ENCODE measurements at places on chromosomes 4 and X.

- no peak for DNase-seq
These were observed 391.2 kb downstream of the ANKRD50 start for GRCh38 chr4:124321364-124321763.

- peak; percentile 63 for DNase-seq
These were observed 45.6 kb downstream of the SH3RF1 start for GRCh38 chr4:169225058-169225751.

- no peak for DNase-seq
These were observed 15.0 kb downstream of the CD40LG start for GRCh38 chrX:136662976-136663375.

DNA sequence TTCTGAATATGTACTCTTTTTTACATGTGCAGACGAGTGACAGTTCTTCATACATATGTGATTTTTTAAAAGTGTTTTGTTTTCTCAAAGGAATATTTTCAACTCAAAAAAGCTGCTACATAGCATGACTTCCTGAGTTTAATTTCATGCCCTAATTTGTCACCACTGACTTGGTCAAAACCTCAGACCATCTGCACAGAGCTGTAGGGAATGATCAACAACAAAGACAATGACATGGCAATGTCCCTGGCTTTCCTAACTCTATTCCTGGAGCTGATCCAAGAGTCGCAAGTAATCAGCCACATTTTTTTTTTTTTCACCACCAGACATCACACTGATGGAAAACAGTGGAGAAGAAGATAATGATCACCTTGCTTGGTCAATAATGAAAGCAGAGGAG is 97.7 kb downstream of the TMA16 start:
- DNase-seq: no peak

GRCh38 chr4:103915224-103915869 is 195.6 kb upstream of the TACR3 start:
- no peak for DNase-seq

GRCh38 chrX:69539437-69539836 is 35.3 kb downstream of the NALF2 start:
- no peak for DNase-seq

DNA sequence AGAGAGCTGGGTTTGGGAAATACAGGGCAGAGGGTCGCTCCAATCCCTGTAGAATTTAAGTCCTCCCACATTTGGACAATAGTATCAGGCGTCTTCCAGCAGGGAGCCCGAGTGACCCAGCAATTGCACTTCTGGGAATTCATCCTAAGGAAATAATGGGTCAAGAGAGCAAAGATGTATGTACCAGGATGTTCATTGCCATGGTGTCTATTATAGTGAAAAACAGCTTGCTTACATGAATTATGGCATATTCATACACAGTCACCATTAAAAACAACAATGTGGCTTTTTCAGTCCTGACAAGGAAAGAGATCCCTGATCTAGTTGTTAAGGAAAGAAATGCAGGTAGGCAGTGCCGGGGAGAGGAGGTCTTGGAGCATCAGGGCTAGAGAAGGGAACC is 167.7 kb downstream of the PJA1 start:
- no peak for DNase-seq

GRCh38 chr4:163878336-163879121 is 384.0 kb downstream of the TMA16 start:
- DNase-seq: no peak

GRCh38 chr4:184343502-184344177 is 126.0 kb upstream of the ENPP6 start:
- peak; percentile 48 for DNase-seq

GRCh38 chrX:11687157-11687556 is 21.4 kb upstream of the ARHGAP6 start:
- no peak for DNase-seq

DNA sequence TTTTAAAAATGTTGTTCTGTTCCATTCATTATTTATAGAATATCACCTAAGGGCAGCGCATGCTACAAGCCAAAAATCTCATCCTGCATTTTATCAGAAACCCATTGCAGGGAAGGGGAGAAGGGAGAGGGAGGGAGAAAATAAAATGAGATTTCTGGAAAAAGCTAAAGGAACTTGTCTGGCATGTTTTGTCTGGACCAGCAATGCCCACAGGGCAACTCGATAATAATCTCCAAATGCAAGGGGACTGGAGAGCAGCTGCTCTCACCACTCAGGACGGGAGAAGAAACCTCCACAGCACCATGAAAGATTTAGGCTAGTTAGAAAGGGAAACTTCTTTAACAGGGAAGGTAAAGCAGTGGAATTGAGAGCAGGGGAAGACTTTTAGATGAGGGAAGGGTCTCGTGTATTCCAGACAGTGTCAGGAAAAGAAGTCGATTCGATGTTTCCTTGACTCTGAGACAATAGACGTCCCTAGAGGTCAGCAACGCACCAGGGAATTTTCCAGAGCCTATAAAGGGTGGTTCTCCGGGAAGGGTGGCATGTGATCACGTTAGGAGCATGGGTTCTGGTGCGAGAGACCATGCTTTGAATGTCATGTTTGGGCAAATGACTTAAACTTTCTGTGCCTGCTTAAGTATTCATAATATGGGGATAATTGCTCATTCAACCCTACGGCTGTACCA is 132.2 kb upstream of the NDP start:
- no peak for DNase-seq

DNA sequence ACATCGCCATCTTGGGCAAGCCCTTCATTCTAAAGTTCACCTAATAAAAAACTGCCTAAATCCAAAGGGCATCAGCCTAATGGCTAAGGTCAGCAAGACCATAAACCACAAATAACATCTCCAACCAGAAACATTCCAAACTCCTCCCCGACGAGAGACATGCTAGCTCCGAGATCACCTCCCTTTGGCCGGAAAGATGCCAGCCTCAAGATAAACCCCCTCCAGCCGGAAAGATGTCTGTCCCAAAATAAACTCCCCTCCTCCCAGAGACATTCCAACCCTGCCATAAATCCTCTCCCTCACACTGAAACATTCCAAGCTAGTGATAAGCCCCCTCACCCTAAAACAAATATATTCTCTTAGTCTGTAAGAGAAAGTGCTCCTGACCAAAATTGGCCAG is 13.3 kb upstream of the DYNLT3 start:
- no peak for DNase-seq

- DNase-seq: no peak
These were observed 1.5 kb downstream of the N4BP2 start for GRCh38 chr4:40058121-40058520.

- DNase-seq: no peak
These were observed 739.6 kb upstream of the SLIT2 start for GRCh38 chr4:19512086-19512485.

GRCh38 chr4:110635163-110635865 is 12.4 kb upstream of the PITX2 start:
- DNase-seq: no peak

DNA sequence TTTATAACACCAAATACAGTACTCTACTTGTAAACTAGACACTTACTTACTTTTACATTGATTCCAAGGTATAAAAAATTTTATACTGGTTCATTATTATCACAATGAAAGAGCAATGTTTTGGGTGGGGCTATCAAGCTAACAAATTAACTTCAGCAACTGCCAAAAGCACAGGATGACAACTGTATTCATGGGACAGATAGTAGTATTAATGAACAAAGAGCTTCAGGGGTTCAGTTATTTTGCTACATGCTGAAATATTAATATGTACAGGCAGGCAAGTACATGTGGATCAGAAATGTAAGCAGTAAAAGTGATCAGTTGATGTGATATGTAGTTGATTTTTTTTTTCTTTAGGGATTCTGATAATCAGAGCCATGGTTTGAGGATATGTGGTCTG is 112.9 kb downstream of the NAA11 start:
- no peak for DNase-seq

DNA sequence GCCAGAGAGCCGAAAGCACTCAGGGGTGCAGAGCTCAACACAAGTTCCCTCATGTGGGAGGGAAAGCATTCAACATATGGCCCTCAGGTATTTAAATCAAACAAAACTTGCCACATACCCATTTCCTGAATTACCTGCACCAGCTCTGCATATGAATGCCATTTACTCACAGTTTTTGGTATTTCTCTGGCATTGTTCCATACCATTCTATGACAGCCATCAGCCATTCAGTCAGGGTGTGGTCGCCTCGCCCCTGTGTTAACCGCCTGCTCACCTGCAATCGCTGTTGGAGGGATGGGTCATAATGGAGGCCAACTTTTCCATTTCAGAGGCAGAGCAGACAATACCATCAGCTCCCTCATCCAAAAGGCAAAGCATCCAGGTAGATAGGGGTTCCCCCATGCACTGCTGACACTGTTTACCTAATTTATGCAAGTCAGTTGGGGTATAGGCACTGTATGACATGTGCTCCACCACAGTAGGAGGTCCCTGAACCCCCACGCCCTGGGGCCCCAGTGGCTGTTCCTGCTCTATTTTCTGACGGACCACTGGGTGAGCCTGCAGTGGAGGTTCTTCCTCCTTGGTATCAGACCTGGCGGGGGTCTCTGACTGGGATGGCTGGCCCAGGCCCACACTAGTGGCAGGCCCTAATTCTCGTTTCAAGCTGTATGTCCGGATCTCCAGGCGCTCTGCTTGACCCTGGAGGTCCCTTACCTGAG is 227.1 kb downstream of the ADGRL3 start:
- no peak for DNase-seq

DNA sequence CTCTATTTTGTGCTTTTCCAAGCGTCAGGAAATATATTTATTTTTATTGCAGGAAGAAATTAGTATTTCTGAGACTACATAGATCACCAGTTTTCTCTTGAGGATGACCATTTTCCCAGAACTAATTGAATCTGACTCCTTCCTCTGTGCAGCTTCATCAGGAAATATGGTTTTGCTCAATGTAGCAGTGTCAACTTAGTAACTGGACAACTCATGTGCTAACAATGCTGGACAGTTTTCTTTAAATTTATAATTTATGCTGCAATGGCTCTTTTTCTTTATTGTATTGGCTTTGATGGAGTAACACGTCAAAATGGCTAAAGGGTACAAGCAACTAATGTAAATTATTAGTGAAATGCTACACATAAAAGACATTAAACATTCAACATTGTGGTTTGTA is 531.5 kb downstream of the ANKRD50 start:
- no peak for DNase-seq

DNA sequence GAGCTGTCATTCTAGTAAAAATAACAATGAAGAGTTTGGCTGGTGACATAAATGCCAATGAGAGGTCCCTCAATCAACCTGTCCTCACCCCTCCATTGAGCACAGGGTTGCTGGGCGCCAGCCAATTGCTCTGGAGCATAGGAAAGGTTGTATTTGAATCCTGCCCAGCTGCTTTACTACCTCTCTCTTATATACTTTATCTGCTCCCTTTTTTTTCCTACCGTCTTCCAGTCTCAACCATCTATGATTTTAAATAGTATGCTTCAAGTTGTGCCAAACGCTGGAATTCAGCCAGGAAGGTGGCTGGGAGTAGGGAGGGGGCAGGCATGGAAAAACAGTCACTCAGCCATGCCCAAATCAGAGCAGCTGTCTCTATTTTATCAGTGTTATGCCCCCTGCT is 153.8 kb downstream of the NR3C2 start:
- no peak for DNase-seq

- no peak for DNase-seq
These were observed 41.8 kb upstream of the UNC5C start for GRCh38 chr4:95590615-95591014.

DNA sequence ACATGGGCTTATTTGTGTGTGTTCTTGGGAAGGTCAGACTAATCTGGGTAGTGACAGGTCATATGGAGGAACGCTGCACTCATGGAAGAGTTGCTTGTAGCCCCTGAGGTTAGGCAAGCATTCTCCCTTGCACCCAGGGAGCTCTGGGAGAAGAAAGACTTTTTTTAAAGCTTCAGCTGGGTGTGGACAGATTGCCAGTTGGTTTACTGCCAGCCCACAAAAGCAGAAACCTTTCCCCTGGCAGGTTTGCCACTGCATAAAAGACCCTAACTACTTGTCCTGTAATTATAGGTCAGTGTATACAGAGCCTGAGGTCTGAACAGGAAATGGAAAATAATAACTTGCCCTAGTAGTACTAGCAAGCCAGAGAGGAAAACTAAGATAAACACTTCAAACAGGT is 7.4 kb upstream of the NFKB1 start:
- DNase-seq: no peak

All from astrocyte of the cerebellum (primary cell).